Stimulated activated CD8-positive, alpha-beta memory T cell treated with anti-CD3 and anti-CD28 coated beads, Interleukin-7, amount 100 ng/mL, for 1 hour (primary cell): ENCODE measurements at places on chromosomes 2 and 18.

DNA sequence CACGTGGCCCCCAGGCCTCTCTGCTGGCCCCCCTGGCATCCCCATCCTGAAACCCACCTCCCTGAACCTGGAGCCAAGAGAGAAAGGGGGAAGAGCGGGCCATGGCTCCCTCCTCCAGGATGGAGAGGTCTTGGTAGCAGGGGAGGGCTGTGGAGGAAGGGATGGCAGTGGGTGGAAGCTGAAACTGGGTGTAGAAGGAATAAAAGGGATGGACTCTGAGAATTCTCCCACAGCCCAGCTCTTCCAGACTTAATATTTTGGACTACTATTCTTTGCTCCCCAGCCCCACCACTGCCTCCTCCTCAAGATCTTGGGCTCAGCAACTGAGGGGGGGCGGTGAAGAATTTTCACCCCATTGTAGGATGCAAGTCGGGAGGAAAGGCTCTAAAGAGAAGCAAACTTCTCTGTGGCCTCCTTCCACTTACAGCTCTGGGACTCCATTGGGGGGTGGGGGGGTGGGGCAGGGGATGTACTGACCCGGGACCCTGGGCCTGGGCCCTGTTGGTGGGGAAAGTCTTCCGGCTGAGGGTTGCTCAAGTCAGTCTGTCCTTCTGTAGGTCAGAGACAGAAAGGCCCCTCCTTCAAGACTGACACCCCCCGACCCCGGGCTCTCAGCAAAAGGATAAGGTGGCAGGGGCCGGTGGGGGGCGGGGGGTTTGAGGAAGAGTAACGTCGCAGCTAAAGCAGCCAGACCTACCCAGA, 501 bp downstream of the TNS1 start:
- no peak for DNase-seq

DNA sequence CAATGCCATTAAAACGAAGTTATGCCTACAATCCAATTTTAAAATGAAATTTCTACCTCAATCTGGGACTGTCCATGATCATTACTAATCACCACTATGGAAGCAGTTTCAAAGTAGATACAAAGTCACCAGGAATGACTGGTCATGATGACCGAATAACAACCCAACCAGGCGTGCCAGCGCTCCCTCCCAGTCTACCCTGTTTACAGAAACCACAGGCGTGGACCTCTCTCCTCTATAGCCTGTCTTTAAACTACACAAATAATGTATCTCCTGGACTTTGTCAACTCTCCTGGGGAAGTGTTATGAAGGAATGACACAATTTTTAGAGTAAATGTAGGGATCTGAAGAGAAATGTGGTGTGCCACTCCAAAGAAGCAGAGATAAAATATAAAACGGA, 150.2 kb downstream of the SRBD1 start:
- no peak for DNase-seq

DNA sequence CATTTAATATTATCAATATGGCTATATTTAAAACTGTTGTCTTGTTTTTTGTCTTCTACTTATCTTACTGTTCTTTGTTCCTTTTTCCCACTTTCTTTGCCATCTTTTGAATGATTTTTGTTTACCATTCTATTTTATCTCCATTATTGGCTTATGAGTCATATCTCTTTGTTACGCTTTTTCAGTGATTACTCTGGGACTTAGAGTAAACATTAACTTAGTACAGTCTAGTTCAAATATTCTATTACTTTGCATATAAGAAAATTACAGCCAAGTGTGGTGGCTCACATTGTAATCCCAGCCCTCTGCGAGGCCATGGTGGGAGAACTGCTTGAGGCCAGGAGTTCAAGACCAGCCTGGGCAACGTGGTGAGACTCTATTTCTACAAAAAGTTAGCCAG, 26.1 kb downstream of the ADCY3 start:
- no peak for DNase-seq

DNA sequence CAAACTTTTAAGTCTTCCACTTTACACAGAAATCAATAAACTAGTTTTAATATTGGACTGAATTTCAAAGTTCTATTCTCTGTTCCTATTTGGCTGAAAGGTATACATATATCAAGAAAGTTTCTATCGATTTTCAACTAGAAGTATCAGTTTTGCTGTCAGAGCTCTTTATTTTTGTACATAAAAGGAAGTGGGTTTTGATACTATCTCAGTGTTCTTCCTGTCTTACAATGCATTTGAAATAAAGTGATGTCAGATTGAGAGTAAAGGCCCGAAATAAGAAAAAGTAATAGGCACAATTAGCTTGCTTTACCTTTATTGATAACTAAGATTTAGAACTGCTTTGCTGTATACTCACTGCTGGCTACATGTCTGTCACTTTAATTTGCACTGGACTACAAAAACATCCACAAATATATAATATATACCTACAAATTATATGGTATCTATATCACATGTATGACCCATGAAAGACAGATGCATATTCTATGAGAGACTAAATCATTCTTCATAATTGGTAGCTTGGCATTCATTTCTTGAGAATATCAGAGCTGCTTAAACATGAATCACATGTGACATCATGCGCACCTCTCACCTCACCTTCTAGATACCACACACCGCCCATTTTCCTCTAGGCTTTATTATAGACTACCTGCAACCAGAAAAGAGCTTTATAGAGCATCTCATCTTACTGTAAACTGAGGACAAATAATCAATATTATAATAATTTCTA, 83.6 kb downstream of the ASXL2 start:
- no peak for DNase-seq

- no peak for DNase-seq
Observed at GRCh38 chr18:46950064-46950656, 32.8 kb downstream of the KATNAL2 start.
